Activated CD4-positive, alpha-beta T cell treated with anti-CD3 and anti-CD28 coated beads, Interleukin-2, Interleukin-4, amounts not matched to agents 100 ng/mL and 50 ng/mL, durations not matched to agents 16 hours and 8 hours (primary cell): ENCODE measurements at places on chromosomes 3 and 15.

GRCh38 chr15:52018244-52018643 lies 775 bp upstream of the MAPK6 start:
- no peak for DNase-seq

DNA sequence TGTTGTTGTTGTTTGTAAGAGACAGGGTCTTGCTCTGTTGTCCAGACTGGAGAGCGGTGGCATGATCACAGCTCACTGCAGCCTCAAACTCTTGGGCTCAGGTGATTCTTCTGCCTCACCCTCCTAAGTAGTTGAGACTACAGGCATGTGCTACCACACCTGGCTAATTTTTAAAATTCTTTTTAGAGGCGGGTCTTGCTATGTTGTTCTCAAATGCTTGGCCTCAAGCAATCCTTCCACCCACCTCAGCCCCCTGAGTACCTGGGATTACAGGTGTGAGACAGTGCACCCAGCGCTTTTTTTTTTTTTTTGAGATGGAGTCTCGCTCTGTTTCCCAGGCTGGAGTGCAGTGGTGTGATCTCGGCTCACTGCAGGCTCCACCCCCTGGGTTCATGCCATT lies 46.7 kb downstream of the TMOD3 start:
- no peak for DNase-seq

DNA sequence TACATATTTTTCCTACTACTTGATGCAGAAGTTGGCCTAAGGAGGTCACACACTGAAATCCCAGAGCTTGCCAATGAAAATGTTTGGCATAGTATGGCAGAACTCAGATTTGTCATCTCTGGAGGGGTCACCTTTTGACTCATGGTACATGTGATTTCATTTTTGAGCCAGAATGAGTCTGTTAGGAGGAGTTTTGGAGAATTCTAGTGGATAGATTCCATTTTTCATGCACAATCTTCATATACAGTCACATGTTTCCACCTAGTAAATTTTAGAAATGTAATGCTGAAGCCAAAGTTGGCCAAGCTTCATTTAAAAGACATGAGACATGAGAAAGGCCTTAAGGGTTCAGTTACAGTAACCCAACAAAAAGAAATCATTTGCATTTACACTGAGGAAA lies 97.8 kb upstream of the IGSF10 start:
- no peak for DNase-seq

DNA sequence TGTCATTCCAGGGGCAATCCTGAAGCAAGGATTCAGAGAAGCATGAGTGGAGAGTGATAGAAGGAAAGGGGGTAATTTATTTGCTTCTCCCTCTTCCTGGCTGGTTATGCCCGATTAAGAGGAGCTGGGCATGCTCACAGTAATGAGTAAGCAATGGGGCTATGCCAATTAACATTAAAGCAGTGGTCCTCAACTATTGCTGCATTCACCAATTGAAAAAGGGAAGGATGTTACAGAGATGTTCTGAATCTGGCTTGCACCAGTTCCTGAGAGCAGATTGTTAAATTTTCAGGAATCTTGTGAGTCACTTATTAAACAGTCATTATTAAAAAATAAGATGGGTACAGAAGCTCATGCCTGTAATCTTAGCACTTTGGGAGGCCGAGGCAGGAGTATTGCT lies 85.9 kb upstream of the ZBTB20 start:
- DNase-seq: no peak
